ENCODE measurements at places on chromosomes 16 and 17. TPM values are rescaled to one million over a fixed set of nuclear protein-coding genes. Genes with fewer than 3 reads are reported as not detected.

Gene HSD17B2
- not detected for total RNA-seq

Gene SLC6A2
- not detected for total RNA-seq

Gene CACNG5
- not detected for total RNA-seq

Gene OTOA
- total RNA-seq: 0.10 TPM

Gene FBXW10B
- total RNA-seq: not detected

Gene RPH3AL
- 3.5 TPM for total RNA-seq

Gene KRT9
- total RNA-seq: not detected

Gene SOST
- total RNA-seq: not detected

Gene KRT26
- not detected for total RNA-seq

Gene KRT28
- total RNA-seq: not detected

Gene TVP23A
- not detected for total RNA-seq

Gene PIPOX
- 2.5 TPM for total RNA-seq

Gene SALL1
- total RNA-seq: not detected

Gene NXN
- total RNA-seq: 4.4 TPM

Gene TP53TG3F
- total RNA-seq: not detected

Gene C17orf107
- total RNA-seq: 12.8 TPM

Gene CFDP1
- 34.7 TPM for total RNA-seq

Gene COQ7
- 13.7 TPM for total RNA-seq
